Globus pallidus (tissue), 1 donor: ENCODE measurements at places on chromosomes 3 and 15.

DNA sequence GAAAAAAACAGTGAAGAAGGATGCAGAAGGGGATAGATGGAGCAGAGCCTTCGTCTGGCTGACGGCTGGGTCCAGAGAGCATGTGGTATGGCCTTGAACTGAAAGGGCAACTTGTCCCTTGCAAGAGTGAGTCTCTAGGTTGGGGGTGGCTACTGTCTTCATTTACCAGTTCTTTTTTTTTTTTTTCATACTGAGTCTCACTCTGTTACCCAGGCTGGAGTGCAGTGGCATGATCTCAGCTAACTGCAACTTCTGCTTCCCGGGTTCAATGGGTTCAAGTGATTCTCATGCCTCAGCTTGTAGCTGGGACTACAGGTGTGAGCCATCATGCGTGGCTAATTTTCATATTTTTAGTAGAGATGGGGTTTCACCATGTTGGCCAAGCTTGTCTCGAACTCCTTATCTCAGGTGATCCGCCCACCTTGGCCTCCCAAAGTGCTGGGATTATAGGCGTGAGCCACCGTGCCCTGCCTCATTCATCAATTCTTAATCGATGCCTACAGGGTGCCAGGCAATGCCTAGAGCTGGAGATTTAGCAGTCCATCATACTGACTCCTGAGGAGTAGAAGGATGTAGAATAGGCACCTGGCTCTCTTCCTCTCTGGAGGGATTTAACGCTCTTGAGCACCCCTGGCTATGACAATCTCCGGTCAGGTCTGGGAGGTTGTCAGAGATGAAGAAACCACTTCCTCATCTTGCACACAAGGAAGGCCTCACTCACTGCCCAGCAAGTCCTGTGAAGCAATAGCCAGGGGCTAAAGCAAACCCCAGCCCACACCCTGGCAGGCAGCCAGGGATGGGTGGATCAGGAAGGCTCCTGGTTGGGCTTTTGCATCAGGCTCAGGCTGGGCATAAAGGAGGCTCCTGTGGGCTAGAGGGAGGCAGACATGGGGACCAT, at the start of gene CAMP:
Gene CAMP, plus strand, starts transcription at position 880 of the 898 bp plus-strand sequence. Its CDS starts 17 bp downstream, at position 897.
- DNase-seq, result peak; percentile 54

GRCh38 chr3:181808053-181808452, 96.3 kb downstream of the SOX2 start:
- no peak for DNase-seq

DNA sequence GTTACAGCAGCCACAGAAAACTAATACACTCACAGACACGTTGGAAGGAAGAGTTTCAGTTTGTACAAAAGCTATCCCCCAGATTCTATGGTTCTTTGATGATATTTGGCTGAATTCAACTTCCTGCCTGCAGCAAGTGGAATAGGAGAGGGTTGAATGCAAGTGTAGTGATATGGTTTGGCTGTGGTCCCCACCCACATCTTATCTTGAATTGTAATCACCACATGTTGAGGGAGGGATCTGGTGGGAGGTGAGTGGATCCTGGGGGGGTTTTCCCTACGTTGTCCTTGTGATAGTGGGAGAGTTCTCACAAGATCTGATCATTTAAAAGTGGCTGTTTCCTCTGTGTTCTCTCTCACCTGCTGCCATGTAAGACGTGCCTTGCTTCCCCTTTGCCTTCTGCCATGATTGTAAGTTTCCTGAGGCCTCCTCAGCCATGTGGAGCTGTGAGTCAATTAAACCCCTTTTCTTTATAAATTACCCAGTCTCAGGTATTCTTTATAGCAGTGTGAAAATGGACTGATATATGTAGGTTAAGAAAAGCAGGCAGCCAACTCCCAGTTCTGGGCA, 29.8 kb downstream of the NMNAT3 start:
- DNase-seq, result no peak

DNA sequence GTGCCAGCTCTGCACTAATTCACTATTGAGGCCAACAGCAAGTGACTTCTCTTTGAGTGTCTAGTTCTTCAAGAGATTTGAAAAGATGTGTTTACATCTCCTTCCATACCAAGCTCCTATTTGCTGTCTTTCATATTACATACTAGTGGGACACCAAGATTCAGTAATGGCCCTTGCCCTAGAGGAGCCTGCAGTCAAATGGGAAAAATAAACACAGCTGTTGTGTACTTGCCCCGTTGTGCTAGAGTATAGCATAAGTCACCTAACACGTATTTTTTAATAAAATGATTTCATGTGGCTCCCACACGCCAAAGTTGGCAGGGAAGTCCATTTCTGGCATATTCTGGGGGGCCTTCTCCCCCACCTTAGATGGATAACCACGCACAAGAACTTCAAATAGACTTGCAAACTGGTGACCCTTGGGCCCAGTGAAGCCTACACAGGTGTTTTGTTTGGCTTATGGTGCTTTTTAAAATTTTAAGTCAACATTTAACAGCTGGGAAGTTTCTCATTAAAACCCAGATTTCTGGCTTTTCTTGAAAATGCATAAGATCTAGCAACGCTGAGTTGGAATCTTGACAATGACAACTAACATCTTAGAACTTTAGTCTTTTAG, 95.3 kb upstream of the LPP start:
- DNase-seq, result no peak

- no peak for DNase-seq
These were observed 166.1 kb downstream of the FRMD5 start for GRCh38 chr15:44029003-44029402.

GRCh38 chr15:42151736-42152135, 4.7 kb downstream of the PLA2G4F start:
- DNase-seq, result no peak

GRCh38 chr3:53350652-53351051, 3.3 kb upstream of the DCP1A start:
- DNase-seq, result peak; percentile 25

DNA sequence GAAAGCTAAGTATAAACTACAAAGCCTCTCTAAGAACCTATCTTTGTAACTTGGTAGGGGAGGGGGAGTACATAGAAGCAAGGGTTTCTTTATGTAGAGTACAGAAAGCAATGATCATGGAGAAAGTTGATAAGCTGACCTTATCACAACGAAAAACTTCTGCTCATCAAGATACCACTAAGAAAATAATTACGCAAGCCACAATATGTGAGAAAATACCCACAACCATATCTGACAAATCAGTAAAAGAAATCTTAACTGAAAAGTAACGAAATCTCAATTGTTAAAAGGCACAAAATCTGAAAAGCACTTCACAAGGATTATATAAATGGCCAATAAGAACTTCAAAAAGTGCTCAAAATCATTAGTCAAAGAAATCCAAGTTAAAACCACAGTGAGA, 35.1 kb upstream of the RPS17 start:
- no peak for DNase-seq

GRCh38 chr3:23479026-23479425, 275.9 kb downstream of the UBE2E2 start:
- no peak for DNase-seq

GRCh38 chr3:111923095-111923771, 55.6 kb upstream of the ABHD10 start:
- DNase-seq, result no peak

DNA sequence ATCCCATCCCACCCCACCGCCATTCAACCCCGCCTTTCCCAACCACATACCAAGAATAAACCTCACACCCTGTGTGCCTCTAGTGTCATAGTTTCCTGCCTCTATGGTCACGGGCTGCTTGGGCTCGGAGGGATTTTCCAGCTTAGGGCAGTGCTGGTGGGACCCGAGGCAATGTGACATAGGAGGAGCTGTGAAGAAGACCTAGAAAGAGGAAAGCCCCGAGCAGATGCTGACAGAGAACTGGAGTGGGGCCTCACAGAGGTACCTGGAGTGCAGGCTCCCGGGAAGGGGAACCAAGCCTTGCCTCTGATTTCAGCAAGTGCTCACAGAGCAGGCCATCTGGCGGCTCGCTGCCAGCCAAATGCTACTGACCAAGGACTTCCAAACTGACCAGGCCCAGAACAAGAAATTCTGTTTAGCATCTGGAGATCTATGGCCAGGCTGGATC, 27.5 kb downstream of the BHLHE40 start:
- no peak for DNase-seq

- no peak for DNase-seq
These were observed 10.1 kb upstream of the SCAP start for GRCh38 chr3:47485812-47486211.

- DNase-seq, result no peak
These were observed 229.8 kb downstream of the NFKBIZ start for GRCh38 chr3:102078854-102079808.

DNA sequence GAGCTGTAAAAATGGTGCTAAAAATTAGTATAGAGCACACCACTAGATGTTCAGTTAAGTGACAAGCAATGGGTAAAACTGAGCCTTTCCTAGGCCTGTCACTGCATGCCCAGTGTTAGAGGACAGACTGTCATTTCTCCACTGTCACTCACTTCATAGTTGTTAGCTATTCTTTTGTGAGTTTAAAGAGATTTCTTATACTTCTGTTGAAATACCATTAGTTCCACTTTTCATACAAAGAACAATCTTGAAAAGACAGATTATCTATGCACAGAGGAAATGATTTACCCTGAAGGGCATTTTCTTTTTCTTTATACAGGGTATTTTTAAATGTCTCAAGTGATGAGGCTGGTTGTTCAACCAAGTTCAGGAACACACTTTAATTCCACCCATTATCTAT, 28.3 kb upstream of the CHMP2B start:
- no peak for DNase-seq

DNA sequence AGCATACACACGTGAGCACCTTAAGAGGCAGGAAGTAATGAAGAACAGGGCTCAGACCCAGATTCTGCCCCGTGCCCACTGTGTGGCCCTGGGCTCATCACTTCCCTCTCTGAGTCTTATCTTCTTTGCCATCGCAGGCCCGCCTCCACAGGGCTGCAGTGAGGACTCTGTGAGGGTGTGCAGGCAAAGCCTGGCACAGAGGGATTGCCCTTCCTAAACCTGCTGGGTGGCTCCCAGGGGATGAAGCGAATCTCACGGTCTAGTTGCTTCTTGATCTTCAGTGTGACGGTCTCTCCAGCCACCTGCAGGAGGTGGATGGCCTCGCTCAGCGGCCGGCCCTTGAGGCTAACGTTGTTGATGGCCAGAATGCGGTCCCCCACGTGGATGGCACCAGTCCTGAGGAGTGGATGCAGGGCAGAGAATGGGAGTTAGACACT, 32.8 kb downstream of the GRIP2 start:
- DNase-seq, result no peak

- no peak for DNase-seq
These were observed 16.0 kb upstream of the VGLL3 start for GRCh38 chr3:87006844-87007439.

DNA sequence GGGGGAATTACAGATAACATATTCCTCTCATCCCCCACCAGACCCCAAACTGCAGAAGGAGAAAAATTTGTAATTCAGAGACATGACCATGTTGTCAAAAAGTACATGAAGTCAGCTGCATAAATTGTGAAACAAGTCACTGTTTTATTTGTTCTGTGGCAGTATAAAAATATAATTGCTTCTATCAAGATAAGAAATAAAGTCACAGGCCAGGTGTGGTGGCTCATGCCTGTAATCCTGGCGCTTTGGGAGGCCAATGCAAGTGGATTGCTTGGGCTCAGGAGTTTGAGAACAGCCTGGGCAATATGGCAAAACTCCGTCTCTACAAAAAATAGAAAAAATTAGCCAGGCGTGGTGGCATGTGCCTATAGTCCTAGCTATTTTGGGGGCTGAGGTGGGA, 87.7 kb upstream of the DPH6 start:
- no peak for DNase-seq

DNA sequence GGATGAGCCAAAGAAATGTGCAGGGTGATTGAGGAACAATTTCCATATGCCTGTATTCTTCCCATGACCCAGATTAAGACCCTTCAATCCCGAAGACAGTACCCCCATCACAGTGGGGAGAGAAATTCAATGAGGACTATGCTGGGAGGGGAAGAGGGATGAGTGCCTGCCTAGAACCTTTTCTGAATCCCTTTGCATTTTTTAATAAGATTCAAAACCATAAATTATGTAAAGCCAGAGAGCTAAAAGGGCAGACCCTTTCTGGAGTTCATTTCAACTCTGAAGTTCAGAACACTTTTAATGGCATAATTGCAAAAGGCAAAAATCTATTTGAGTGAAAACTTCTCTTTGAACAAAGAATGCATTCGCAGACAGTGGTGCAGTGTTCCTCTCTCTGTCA, 529.5 kb downstream of the NTRK3 start:
- no peak for DNase-seq

DNA sequence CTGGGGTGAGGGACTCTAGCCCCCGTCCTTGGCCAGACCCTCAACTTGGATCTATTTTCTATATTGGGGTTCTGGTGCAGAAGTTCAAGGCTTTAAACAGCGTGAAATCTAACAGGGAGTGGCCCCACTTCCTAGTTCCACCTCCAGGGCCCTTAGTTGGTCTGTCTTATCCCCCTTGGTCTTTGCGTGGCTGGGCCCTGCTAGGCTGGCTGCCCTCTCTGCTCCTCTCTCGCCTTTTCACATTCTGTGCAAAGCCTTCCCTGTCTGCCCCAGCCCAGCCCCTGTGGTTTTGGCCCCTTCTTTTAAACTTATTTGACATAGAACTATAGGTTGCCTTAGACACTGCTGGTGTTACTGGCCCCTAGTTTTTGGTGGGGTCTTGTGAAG, 5.6 kb downstream of the PPCDC start:
- no peak for DNase-seq

DNA sequence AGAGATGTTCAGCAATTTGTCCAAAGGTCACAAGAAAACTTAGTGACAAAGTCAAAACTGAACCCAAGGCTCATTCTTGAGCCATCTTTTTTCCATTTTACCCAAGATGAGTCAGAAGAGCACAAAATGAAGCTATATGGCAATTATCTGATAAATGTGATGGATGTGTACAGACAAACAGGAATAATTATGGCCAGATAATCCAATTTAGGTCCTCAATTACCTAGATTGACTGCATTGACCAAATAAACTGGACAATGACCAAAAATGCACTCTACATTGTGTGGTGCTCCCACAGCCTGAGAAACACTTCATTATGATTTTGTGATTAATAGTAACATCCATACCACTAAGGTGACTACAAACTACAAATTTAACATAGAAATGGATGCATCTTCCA, 1105.8 kb downstream of the IGSF11 start:
- no peak for DNase-seq

GRCh38 chr3:84223512-84223911, 735.3 kb upstream of the CADM2 start:
- DNase-seq, result no peak

DNA sequence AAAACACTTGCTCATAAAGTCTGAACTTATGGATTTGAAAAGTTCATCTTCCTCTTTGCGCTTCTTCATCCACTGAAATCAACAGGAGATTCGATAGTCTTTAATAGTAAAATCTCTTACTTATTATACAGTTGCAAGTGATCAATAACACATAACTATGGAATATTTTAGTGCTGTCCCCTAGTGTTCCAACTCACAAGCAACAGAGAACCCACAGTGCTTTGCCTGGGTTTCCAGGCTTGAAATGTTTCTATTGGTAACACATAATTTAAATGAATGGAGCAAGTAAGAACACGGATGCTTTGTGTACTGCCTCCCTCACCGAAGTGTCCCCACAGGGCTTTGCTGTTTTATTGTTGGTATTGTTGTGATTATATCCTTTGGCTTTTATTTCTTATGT, 93.5 kb downstream of the WDR72 start:
- no peak for DNase-seq

- no peak for DNase-seq
These were observed 1.1 kb downstream of the DNAJB11 start for GRCh38 chr3:186571644-186572013.
